BJ (cell line): ENCODE measurements at places on chromosomes 1 and 21.

DNA sequence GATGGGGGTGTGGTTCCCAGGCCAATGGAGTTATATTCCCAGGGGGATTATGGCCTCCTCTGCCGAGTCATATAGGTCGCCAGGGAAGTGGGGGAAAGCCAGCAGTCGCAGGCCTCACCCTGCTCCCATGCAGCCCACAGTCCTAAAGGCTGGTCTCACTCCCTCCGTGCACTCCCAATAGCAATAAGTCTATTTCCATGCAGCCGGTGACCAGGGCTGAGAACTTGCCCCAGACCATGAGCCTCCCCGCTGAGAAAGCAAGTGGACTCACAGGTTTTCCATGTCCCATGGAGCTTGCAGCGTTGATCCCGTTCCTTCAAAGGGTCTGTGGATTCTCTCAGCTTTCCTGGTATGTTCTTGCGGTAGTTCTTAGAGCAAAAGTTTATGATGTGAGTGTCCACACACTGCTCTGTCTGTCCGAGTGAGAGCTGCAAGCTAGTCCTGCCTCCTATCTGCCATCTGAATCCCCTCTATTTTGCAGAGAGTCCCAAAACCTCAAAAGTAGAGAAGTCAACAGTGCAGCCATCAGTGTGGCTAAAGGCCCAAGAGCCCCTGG, 81.7 kb upstream of the TMPRSS2 start:
- no peak for DNase-seq

GRCh38 chr1:178531887-178532286, 19.0 kb downstream of the TEX35 start:
- DNase-seq: no peak

DNA sequence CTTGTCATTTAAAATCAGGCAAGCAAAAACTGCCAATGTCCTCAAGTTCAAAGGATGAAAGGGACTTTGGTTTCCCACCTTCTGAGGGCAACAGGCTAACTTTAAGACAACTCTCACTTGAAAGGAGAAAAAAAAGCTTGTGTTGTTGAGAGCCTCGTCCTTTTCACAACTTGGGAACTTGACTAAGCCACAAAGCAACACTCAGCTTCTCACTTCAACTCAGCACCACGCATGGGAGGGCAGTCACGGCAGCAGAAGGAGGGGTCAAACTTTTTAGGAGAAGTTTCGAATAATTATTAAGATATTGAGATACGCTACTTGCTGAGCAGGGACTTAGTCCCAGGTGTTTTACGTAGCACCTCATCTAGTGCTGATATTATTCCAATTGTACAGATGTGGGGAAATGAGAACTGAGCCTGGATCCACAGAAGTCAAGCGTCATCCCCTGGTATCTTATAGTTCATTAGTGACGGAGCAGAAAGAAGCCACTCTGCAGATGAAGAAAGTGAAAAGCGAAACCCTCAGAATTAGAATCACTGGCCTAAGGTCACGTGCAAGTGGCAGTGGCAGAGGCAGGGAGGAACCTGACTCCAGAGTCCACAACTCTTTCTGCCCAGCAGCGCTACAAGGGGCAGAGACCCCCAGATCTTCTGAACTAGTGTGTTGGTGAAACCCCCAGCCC, 83.6 kb downstream of the JAK1 start:
- DNase-seq: no peak

DNA sequence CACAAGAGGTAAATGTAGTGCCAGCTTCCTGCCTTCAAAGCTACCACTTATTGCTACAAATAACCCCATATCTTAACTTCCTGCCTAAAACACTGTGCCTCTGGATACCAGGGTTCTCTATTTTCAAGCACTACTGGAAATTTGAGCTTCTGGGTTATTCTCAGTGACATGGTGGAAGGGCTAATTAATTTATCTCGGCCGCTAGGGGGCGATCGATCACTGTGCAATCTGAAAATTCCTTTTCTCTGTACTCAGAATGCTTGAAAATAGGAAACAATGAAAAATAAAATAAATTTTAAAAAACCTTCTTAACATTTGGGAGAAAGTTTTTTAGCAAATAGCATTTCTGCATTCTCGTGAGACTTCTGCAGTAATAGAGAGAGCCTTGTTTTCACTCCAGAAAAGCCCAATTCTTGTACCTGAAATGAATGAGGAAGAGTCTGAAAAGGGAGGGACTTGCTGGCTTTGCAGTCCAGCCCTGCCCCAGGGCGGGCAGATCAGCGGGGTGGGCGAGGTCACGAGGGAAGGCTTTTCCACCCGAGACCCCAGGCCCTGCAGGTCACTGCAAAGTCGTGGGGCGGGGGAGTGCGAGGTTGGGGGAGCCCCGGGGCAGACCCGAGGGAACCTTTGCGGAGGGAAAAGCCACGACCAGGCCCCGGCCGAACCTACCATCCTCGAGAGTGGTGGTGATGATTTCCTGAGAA, 276.7 kb downstream of the PCP4 start:
- no peak for DNase-seq

- no peak for DNase-seq
These were observed 17.4 kb upstream of the HIVEP3 start for GRCh38 chr1:41936107-41936506.

DNA sequence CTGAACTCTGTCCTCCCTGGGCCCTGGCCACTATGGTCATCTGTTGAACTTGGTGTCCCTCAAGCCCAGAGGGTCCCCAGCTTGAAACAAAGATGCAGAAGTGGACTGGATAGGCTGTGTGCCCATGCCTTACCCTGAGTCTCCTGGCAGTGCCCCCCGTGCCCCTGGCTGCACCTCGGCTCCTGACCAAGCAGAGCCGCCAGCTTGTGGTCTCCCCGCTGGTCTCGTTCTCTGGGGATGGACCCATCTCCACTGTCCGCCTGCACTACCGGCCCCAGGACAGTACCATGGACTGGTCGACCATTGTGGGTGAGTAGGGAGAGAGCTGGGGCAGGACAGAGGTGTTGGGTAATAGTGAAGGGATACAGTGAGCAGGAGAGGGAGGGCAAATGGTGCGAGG, 10.7 kb downstream of the TIE1 start:
- DNase-seq: no peak
